ENCODE measurements at places on chromosomes 12 and 14.

DNA sequence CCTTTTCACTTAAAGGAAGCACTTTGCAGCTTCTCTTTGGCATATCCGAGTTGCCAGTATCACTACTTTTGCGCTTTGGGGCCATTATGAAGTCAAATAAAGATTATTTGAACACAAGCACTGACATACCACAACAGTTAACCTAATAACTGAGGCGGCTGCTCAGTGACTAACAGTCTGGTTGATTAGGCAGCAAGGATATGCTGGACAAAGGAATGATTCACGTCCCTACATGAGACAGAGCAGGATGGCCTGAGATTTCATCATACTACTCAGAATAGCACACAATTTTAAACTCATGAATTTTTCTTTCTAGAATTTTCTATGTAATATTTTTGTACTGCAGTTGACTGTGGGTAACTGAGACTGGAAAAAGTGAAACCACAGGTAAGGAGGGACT is 56.9 kb upstream of the E2F7 start:
- no peak for DNase-seq

GRCh38 chr12:131550121-131550520 is 160.8 kb upstream of the SFSWAP start:
- DNase-seq, result no peak

GRCh38 chr12:31813305-31813704 is 84.5 kb upstream of the AMN1 start:
- DNase-seq, result no peak

DNA sequence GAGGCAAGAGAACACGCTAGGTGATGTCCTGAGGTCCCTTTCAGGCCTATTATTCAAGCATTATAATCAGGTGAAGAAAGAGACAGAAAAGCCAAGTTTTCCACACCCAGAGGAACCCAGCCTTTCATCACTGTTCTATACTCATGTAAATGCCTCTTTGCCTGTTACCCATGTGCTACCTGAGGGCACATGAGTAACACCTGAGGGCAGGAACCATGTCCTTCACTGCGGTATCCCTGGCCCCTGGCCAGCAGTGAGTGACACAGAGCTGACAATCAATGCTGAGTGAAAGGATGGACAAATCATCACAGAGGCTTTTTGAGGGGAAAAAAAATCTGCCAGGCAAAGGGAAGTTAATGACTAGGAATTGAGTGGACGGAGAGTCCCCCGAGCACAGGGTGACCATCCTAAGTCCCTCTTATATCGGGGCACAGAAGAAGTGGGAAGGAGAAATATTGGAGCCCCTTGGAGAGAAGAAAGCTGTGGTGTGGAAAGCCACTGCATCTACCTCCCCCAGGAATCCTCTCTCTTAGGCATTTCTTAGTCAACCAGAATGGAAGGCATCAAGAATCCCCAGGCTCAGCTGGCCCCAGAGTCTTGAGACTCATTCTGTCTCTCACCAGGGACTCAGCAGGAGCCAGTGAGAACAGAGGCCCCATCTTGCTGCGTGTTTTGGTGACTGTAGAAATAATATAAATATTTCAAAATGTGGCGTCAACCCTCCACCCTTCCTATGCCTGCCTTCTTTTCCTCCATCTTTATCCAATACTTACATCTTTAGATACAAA is 212.9 kb downstream of the DPF3 start:
- DNase-seq, result no peak

DNA sequence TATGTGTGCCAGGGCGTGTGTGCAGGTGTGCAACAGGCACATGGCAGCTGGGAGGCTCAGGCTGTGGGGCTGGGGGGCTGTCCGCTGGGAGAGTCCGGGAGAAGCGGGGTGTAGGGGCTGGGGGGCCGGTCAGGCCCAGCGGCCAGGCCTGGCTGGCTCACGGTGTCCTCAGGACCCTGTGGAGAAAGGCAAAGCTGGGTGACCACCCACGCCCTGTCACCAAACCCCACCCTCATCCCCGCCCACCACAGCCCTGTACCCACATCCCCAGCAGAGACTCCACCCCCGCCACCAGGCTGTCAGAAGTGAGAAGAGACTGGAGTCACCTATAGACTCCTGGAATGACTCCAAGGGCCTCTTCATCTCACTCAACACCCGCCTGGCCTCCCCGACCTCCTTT is 85.3 kb downstream of the SCARB1 start:
- no peak for DNase-seq

GRCh38 chr12:12123036-12123604 is 52.4 kb downstream of the BCL2L14 start:
- no peak for DNase-seq

DNA sequence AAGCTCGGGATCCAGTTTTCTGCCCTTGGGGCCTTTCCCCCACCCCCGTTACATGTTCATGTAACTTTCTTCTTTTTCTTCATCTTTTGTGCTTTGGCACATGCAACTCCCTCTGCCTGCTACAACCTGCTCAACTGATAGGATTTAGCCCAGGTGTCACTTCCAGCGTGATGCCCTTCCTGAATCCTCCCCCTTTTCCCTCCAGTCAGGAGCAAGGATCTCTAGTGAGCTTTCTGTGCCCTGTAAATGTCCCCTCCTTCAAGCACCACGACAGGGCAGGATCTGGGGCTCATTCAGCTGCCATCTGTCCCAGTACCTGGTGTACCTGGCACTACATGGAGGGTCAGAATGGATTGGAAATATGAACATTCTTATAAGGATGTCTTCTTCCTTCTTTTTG is 15.3 kb downstream of the PELI2 start:
- DNase-seq, result no peak

Data from tibial artery (tissue), 4 donors.